ENCODE measurements at places on chromosomes 7 and 10.

DNA sequence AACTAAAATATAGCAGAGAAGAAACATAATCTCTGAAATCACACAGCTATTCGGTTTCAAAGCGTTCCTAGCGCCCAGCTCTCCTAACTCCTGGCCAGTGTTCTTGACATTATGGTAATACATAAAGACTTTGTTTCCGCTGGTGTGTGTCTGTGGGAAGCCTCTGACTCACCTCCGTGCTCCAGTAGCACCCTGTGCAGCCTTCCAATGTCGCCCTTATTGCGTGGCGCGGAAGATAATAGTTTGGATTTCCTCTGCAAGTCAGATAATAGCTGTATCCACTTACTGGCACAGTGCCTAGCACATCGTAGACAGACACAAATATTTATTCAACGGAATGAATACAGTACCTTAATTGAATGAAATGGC, 570 bp downstream of the BMS1 start:
- DNase-seq, result peak; percentile 6

DNA sequence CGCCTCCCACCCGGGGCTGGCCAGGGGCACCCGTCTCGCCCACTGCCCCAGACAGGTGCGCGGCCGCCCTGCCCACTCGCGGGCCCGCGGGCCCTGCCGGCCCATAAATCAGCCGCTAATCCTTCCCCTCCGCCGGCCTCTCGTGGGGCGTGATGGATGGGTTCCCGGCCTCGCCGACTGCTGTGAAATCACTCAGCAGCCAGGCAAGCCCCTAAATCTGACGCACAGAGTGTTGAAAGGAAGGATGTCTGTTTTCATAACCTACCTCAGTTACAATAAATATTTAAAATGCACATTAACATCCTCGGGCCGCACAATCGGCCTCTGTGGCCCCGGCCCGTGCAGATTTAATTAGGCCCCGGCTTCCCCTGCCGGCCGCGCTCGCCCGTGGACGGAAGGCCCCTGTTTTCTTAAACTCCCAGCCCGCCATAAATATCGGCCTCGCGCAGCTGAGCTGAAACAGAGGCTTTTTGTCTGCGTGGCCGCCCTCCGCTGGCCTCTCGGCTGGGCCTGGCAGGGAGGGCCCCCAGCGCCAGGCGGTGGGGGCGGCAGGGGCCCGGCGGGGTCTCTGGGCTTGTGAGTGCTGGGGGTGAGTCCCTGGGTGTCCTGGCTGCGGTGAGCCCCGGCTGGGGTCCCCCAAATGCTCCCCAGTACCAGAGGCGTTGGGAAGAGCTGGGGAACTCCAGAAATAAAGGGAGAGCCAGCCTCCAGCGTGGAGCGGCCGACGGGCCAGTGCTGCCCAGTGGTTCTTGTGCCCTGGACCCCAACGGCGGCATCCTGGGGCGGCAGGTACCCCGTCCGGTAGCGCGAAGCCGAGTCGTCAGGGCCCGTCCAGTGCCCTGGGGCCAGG, 90.7 kb downstream of the UNCX start:
- no peak for DNase-seq

GRCh38 chr10:47173929-47174442, 126.0 kb upstream of the GDF10 start:
- DNase-seq, result no peak

GRCh38 chr10:130658687-130659290, 522.6 kb downstream of the GLRX3 start:
- no peak for DNase-seq

All from activated T-cell treated with anti-CD3 and anti-CD28 coated beads for 48 hours (primary cell).